ENCODE measurements at places on chromosomes 6 and 20.

- DNase-seq, result no peak
Observed at GRCh38 chr6:77373955-77374354, 89.3 kb downstream of the HTR1B start.

GRCh38 chr20:23445596-23446217 is 6.2 kb downstream of the CSTL1 start:
- peak; percentile 85 for DNase-seq

DNA sequence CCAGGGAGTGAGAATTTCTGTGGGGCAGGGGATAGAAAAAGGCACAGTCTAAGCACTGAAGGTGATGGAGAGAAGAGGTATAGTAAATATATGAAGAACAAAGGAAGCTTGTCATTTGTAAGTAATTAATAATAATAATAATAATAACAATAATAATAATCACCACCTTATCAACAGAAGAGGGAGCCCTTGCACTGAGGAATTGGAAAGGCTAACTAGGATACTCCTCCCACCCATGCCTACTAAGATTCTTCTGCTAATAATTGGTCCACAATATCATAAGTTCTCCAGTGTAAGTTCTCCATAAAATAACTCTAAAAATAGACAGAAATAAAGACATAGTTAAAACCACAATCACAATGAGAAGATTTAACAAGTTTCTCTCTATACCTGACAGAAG is 912 bp upstream of the OR12D3 start:
- DNase-seq, result no peak

DNA sequence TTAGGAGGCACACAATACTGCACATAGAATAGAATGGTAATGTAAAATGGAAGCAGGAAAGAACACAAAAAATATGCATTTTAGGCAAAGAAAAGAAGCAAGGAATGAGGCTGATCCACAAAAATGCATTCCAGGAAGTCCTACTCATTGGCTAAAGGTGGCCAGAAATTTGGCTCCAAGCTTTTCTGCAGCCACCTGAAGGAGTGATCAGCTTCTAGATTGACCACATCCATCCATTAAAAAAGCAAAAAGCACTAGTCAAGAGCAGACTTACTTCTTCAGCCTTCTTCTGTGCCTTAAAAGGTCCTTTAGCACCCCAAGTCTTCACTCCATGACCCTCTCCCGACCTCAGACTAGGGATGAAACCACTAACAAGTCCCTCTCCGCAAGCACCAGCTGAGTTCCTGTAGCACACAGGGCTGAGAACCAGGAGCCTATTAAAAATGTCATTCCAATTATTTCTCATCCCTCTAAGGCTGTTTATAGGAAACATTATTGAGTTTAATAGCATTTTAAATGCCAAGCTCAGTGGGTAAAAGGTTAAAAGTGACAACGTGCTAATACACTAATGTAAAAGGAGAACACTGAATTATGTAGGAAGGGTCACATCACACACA is 36.5 kb downstream of the TRAM2 start:
- DNase-seq, result no peak

GRCh38 chr6:109139109-109139508 is 43.8 kb downstream of the CEP57L1 start:
- DNase-seq, result peak; percentile 10

GRCh38 chr6:146968041-146968760 is 236.0 kb upstream of the STXBP5 start:
- peak; percentile 56 for DNase-seq

Data from AG20443 (cell line).